Neural crest cell (in vitro differentiated cells): ENCODE measurements at places on chromosomes 7 and 10. TPM values are rescaled to one million over a fixed set of nuclear protein-coding genes. Genes with fewer than 3 reads are reported as not detected.

TLX1 gene
- 0.16 and 0.33 TPM in 2 replicates for total RNA-seq

- DNase-seq, result no peak
Observed at GRCh38 chr10:123034332-123034731, 25.5 kb downstream of the ACADSB start.

DNA sequence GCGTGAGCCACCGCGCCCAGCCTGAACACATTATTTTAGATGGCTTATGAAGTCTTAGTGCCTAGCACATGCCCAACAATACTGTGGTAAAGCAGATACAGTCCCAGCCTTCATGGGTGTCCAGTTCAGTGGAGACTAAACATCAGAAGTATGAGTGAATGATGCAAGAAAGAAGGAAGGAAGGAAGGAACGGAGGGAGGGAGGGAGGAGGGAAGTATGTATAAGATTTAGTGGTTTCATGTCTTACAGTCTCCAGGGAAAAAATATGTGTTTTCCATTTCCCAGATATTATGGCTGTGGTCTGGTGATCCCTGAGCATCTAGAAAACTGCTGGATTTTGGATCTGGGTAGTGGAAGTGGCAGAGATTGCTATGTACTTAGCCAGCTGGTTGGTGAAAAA, 2.9 kb downstream of the AS3MT start:
- no peak for DNase-seq

GRCh38 chr7:18235819-18236218, 208.2 kb upstream of the PRPS1L1 start:
- DNase-seq, result no peak
